ENCODE measurements at places on chromosomes 4 and X.

DNA sequence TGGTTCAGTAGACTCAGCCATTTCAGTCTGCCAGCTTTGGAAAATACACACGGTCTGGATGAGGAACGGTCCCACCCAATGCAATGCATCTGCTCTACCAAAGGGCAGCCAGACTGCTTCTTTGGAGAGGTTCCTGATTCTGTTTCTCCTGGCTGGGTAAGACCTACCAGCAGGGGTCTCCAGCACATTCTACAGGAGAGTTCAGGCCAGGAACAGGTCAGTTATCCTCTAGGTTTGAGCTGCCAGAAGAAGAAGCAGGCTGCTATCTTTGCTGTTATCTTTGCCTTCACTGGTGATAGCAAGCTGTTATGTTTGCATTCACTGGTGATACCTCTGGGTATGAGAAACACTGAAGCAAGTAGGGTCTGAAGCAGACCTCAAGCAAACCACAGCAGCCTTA, 45.5 kb upstream of the PBDC1 start:
- DNase-seq, result no peak

DNA sequence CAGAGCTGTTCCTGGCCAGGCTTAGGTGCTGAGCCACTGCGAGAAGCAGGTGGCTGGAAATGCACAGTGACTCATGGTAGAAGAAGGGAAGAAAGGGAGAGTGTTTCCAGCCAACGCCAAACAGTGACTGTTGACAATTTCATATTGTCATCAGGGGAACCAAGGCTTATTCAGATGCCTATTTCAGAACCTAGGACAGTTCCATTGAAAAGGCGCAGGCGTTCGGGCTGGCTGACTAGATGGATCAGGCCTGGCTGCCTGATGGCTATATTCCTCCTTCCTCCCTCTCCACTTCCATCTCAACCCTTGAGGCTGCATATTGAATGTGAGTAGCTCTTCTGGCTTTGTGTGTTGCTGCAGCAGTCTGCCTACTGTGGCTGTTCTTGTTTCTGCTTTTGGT, 73.0 kb upstream of the FRMPD4 start:
- DNase-seq, result no peak

GRCh38 chrX:100373673-100374072, 36.4 kb downstream of the PCDH19 start:
- DNase-seq, result no peak

- no peak for DNase-seq
These were observed 261.6 kb downstream of the IQCM start for GRCh38 chr4:149553959-149554520.

DNA sequence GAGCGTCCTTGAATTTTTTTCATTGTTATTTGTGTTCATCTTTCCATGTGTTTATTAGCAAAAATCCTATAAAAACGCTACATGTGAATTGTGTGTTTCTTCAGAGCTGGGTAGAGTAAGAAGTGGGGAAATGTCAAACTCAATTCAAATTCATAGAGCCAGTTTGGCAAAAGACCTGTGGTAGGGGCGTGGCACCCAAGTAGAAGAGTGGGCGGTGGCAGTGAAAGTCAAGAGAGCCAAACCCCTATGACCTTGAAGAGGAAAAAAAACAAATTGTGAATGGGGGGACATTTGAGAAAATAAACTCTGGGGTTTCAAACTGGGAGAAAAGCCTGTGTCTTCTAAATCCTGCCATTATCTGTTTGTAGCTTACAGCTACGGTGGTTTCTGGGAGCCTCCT, 4.4 kb upstream of the FOXO4 start:
- no peak for DNase-seq

DNA sequence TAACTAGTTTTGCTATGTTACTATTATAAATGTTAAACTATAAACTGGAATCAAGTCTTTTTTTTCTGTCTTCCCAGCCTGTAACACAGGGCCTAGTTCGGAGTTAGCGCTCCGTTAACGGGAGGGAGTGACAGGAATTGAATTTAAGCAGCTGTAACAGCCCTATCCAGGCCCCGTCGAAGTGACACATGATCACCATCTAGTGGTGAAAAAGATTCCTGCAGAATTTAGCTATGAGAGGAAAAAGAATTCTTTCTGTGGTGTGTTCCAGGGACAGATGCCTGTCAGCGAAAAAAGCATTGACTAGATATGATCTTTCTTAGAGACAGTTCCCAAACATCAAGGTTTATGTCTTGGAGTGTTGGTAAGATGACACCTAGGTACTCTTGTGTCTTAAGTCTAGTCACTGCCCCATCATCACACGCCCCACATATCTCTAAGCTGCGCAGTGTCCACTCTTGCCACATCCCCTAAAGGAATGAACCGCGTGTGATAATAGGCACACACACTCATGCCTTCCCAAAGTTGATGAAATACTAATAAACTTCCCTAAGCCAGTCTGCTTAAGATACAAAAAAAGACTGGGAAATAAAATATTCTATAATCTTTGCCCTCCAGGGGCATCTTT, 2.1 kb downstream of the GAB3 start:
- peak; percentile 36 for DNase-seq

DNA sequence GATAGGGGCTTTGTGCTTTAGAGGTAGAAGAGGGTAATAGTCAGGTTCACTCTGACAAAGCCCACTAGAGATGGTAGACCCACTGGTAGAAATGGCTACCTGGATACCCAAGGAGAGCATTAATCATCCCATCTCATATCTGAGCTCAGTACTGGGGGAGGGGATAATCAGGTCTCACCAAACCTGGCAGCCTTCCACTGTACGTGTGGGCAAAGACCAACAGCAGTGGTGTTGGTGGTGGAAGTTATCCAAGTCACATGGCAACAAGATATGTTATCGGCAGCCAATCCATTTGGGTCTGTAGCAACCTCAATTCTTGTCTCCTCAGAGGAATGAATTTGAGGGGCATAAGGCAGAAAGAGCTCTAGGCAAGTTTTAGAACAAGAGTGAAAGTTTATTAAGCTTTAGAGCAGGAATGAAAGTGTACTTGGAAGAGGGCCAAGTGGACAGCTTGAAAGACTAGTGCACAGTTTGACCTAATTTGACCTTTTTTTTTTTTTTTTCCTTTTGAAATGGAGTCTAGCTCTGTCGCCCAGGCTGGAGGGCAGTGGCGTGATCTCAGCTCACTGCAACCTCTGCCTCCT, 67.0 kb upstream of the CXCL13 start:
- DNase-seq, result no peak

DNA sequence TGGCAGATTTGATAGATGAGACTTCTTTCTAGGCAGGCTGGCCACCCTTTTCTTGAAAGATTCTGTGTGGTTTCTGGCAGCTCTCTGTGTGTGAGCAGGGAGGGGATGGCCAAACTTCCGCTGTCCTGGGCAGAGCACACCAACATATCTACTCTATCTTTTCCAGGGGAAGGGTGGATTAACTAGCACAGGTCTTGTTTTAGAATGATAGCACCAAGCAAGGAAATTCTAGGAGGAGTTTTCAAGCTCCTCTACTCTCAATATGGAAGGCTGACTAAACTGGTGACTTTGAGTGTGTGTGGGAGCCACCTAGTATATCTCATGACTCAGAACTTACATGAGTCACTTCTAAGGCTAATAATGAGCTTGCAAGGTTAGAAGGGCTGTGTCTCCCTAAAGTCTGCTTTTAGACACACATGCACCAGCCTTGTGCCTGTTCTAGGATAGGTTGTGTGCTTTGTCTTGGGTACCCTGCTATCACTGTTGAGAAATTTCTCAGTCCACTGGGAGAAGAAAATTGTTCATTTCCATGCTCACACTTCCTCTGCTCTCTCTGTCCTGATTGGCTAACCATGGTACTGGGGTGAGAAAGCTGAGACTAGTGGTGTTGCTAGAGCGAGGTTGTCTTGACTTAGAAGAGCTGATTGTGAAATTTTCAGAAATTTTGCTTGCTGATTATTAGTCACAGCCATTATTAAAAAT, 72.9 kb downstream of the YIPF6 start:
- no peak for DNase-seq

- DNase-seq, result no peak
These were observed 995.5 kb downstream of the RAB28 start for GRCh38 chr4:12488672-12489071.

DNA sequence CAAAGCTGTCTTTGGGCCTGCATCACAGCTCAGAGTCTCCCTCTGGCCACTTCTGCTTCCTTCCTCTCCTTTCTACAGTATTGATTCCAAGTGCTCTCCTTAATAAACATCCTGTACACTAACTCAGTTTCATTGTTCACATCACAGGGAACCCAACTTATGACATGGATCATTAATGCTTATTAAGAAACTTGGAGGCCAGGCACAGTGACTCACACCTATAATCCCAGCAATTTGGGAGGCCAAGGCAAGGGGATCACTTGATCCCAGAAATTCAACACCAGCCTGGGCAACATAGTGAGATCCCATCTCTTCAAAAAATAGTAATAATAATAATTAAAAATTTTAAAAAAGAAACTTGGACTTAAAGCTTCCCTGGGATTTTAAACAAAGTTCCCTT, 89.2 kb upstream of the EFHC2 start:
- no peak for DNase-seq

DNA sequence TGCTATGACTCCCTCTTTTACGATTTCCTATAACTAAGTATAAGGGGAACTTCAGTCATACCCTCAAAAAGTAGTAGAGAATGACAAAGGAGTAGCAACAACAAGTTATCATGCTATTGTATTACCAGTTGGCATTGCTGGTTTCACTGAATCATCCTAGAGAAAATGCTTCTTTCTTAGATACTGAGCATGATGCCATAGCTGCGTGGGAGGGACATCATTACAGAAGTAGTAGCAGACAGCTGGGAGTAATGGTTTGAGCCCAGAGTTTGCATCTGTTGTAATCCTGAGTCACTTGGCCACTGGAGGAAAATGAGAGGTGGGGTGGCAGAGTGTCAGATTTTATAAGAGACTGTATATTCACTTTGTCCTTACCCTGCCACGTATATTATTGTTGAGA, 38.6 kb downstream of the MTMR1 start:
- DNase-seq, result no peak

GRCh38 chrX:140712413-140713173, 3.0 kb downstream of the LINC00632 start:
- DNase-seq, result no peak

DNA sequence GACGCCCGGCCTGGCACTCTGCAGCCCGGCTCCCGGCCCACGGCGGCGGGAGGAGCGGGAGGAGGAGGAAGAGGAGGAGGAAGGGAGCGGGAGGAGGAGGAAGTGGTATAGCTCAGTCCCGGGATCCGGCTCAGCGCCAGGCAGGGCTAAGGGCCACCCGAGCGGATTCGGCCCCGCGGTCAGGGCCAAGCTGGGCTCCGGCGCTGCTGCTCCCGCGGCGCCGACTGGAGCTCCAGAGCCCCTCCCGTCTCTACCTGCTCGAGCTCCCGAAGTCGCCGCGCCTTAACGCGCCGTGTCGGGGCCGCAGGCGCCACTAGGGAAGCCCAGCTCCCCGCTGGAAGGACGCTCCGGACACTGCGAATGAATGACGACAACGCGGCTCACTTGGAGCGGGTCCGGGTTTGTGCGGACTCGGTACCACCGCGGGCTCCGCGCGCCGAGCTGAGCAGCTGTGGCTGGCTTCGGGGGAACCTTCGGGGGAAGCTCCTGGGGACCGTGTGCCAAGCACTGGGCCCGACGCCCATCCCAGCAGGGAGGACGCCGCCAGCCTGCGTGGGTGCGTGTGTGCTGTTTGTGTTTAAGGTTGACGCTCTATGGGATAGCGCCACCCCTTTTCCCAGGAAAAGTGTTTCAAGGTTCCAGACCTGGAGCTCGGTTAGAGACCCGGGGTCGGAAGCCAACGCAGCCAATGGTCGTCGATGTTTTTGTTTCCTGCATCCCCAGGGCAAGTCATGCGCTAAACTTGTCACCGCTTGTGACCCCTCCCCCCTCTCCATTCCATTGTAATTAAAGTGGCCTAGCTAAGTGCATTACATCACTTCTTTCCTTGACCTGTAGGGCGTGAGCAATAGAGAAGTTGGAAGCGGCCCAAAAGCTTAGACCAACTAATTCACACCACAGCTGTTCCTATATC, at the start of gene TBC1D9:
Gene TBC1D9 (minus strand): TSS at position 67 of the 913 bp plus-strand sequence. CDS start 340 bp downstream, outside the sequence.
- no peak for DNase-seq

DNA sequence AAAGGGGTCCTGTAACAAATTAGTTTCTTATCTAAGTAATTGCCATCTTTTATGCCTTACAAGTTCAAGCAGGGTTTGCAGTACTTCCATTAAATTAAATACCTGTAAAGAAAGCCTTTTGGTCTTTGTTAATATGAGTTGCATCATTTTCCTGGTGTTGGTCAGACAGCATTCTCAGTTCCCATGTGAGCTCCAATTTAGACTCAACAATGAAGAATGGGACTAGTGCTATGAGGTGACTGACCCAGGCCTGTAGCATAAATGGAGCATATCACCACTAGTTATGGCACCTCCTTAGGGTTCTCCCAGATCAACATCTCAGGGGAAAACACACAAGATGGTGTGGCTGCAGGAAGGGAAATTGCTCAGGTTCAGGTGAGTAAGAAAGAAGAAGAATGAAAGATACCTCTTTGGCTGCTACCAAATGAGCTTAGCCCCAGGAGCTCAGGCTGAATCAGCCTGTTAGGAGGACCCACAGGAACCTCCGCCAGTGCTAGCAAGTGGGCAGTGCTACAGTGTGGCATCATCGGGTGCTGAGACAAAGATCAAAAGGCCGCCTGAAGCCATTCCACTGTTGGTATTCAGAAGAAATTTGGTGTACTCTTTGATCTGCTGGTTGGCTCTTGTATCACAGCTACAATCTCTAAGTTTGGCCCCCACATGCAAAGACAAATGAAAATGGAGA, 1.8 kb downstream of the TTC29 start:
- no peak for DNase-seq

- no peak for DNase-seq
These were observed 121.3 kb downstream of the PRDM5 start for GRCh38 chr4:120801137-120801758.

DNA sequence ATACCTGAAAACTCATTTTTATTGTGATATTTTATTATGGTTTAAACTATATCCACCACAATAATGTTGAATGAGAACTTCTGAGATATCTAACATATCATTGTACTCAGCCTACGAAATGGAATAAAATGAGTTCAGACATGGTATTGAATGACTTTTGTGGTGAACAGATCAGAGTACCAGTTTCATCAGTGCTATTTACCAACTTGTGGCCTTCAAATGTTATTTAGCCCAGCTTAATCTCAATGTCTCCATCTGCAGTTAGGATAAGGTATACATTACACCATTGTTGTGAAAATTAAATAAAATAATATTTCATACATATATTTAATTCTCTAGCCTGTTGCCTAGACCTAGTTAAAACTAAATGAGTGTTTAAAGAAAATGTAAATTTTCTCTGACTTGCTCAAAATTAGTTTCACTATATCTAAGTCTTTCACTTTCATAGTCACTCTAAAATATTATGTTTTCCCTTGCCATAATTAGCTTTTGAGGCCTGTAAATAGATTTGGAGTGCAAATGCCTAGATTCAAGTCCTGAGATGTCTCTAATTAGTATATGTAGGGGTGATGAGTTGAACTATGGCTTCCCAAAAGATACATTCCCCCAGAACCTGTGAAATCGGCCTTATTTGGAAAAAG, 594.2 kb downstream of the STPG2 start:
- no peak for DNase-seq

- DNase-seq, result no peak
These were observed 89.4 kb downstream of the IRF2 start for GRCh38 chr4:184384810-184385557.

DNA sequence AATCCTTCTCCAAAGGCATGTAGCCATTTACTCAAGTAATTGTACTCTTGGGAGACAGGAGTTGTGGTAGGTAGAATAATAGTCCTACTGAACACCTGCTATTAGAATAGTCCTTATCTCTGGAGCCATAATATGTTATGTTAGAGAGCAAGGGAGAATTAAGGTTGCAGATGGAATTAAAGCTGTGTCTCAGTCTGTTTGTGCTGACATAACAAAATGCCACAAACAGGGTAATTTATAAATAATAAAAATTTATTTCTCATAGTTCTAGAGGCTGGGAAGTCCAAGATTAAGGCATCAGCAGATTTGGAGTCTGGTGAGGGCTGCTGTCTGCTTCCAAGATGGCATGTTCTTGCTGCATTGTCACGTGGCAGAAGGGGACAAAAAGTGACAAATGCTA, 24.2 kb upstream of the FRAS1 start:
- DNase-seq, result no peak
